Urinary bladder (tissue), 4 donors: ENCODE measurements at places on chromosomes 12 and 14.

- DNase-seq: no peak
Observed at GRCh38 chr12:89516633-89517032, 8.0 kb downstream of the GALNT4 start.

DNA sequence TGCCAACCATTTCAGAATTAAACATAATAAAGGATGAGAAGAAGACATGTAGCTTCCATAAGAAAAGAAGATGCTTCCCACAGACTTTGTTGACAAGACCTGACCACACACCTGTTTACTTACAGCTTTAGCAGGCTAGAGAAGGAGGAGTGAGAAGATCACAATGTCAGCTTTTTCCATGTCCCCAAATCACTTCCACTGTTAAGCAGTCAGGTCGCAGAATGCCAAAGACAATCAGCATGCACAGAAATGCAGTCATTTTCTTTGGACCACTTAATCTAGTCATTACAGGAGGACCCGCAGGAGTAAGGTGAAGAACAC, 314.9 kb downstream of the SSPN start:
- no peak for DNase-seq

GRCh38 chr12:130924966-130925665, 28.6 kb upstream of the ADGRD1 start:
- no peak for DNase-seq

GRCh38 chr12:52319097-52319496, 2.1 kb downstream of the KRT83 start:
- no peak for DNase-seq

DNA sequence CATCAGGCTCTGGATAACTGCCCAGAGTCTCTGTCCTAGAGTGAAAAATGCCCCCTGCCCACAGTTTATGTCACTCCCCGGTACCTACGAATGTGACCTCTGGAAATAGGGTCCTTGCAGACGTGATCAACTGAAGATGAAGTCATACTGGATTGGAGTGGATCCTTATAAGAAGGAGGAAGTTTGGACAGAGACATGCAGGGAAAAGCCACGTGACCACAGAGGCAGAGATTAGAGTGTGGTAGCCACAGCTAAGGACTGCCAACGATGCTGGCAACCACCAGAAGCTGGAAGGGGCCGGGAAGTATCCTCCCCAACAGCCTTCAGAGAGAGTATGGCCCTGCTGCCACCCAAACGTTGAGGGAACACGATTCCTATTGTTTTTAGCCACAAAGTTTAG, 101.2 kb upstream of the NCOR2 start:
- DNase-seq: no peak
